ENCODE measurements at places on chromosomes 3 and 15. TPM values are rescaled to one million over a fixed set of nuclear protein-coding genes. Genes with fewer than 3 reads are reported as not detected.
A peak's percentile ranks its signal among the peaks of the same experiment; 100 is the strongest.

The HTR3E gene
- total RNA-seq: not detected

DNA sequence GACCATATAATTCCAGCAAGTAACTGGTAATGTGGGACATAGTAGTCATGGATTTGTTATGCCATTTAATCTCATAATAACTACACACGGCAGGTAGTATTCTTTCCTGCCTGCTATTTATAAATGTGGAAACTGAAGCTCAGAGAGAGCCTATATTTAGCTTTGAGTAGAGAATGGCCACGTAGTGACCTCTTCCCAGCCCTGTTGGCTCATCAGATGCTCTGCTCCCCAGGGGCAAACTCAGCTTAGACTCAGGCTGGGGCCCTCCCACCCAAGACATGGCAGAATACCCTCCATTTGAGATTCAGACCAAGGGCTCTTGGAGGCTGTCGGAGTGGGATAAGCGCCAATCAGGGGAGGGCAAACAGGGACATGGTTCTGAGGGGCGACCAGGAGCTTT lies 17.3 kb upstream of the HDAC11 start:
- H3K27me3 ChIP-seq: no peaks in the 10 kb centered on the region
- H3K4me1 ChIP-seq: no peaks in the 10 kb centered on the region
- no peak for DNase-seq

- no peak overlapping the region for H3K27ac ChIP-seq
- no peaks in the 10 kb centered on the region for H3K27me3 ChIP-seq
- no peaks in the 10 kb centered on the region for H3K4me1 ChIP-seq
- DNase-seq: no peak
- H3K36me3 ChIP-seq: no peaks in the 10 kb centered on the region
Observed at GRCh38 chr3:140497331-140497730, 180.5 kb upstream of the TRIM42 start.

DNA sequence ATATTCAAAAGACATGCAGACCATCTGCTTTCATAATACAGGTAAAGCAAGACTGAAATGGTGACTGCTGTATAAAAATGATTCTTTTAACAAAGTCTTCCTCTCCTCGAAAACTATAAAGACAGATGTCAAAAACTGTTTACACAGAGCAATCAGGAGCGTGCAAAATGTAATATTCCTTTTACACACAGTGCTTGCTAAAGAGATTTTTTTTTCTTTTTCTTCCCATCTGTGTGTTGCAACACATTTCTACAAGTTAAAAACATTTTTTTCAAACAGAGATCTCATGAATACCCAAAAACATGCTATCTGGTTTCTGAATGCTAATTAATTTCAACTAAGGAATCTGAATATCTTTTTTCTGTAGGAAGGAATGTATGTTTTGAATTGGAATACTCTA lies 22.1 kb downstream of the SATB1 start:
- H3K4me1 ChIP-seq: no peaks in the 10 kb centered on the region
- H3K4me3 ChIP-seq: no peak overlapping the region
- no peak for DNase-seq
- H3K27ac ChIP-seq: no peak overlapping the region
- H3K27me3 ChIP-seq: no peaks in the 10 kb centered on the region
- H3K36me3 ChIP-seq: no peaks in the 10 kb centered on the region

- no peaks in the 10 kb centered on the region for H3K4me1 ChIP-seq
- DNase-seq: no peak
- H3K36me3 ChIP-seq: no peaks in the 10 kb centered on the region
- no peak overlapping the region for H3K4me3 ChIP-seq
- no peaks in the 10 kb centered on the region for H3K27me3 ChIP-seq
Observed at GRCh38 chr3:71330505-71330904, 253.0 kb downstream of the FOXP1 start.

- H3K4me3 ChIP-seq: no peak overlapping the region
- H3K27ac ChIP-seq: no peak overlapping the region
- peaks cover 6% of the 10 kb centered on the region for H3K4me1 ChIP-seq
- H3K36me3 ChIP-seq: no peaks in the 10 kb centered on the region
- DNase-seq: no peak
Observed at GRCh38 chr15:93203036-93203435, 114.0 kb upstream of the RGMA start.

DNA sequence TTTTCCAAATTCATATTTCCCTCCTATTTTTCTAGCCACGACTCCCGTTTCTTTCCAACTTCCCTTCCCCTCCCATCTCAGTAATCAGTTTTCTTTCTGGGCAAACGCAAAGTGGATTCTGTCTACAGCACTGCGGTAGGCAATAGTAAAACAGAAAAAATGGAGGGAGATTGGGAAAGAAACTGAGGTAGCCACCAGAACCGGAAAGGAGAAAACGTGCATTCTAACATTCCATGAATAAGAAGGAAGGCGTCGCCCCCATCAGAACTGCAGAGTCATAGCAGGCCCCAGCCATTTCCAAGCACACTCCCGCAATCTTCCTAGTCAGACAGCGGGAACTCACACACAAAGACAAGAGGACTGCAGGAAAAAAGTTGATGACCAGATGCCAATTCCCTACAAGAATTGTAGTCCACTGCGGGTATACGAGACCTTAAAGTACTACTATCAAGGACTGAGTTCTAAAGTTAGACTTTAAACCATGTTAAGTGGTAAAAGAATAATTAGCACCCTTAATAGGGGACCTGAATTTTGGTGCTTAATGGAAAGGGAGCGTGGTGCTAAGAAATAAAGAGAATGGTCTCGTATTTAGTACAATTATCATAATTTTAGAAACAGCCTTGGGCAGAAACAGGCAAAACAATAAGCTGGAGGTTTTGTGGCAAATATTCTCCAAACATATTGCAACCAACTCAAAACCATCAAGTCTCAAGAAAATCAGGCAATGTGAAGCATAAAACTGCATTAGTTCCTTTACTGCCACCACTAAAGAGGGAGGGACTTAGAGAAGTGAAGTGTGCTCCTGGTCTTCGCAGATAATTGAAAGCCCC lies 1.4 kb downstream of the PFN2 start:
- peak overlapping the region; percentile 85 for H3K4me3 ChIP-seq
- no peaks in the 10 kb centered on the region for H3K4me1 ChIP-seq
- no peaks in the 10 kb centered on the region for H3K27me3 ChIP-seq
- H3K36me3 ChIP-seq: no peaks in the 10 kb centered on the region
- peak overlapping the region; percentile 91 for H3K27ac ChIP-seq
- DNase-seq: peak; percentile 74

GRCh38 chr3:100982710-100983109 lies 10.5 kb downstream of the ABI3BP start:
- no peaks in the 10 kb centered on the region for H3K36me3 ChIP-seq
- no peaks in the 10 kb centered on the region for H3K27me3 ChIP-seq
- DNase-seq: peak; percentile 75
- peaks cover 7% of the 10 kb centered on the region for H3K4me1 ChIP-seq
- no peak overlapping the region for H3K4me3 ChIP-seq

GRCh38 chr15:81190922-81191507 lies 5.7 kb upstream of the IL16 start:
- no peak for DNase-seq
- no peaks in the 10 kb centered on the region for H3K36me3 ChIP-seq
- H3K4me1 ChIP-seq: no peaks in the 10 kb centered on the region
- no peak overlapping the region for H3K4me3 ChIP-seq
- peak overlapping the region; percentile 80 for H3K27ac ChIP-seq

The SPATA12 gene
- total RNA-seq: not detected

The AGBL1 gene
- total RNA-seq: not detected

The CHRNA5 gene
- total RNA-seq: 0.22 TPM

The ST8SIA2 gene
- 0.37 TPM for total RNA-seq

DNA sequence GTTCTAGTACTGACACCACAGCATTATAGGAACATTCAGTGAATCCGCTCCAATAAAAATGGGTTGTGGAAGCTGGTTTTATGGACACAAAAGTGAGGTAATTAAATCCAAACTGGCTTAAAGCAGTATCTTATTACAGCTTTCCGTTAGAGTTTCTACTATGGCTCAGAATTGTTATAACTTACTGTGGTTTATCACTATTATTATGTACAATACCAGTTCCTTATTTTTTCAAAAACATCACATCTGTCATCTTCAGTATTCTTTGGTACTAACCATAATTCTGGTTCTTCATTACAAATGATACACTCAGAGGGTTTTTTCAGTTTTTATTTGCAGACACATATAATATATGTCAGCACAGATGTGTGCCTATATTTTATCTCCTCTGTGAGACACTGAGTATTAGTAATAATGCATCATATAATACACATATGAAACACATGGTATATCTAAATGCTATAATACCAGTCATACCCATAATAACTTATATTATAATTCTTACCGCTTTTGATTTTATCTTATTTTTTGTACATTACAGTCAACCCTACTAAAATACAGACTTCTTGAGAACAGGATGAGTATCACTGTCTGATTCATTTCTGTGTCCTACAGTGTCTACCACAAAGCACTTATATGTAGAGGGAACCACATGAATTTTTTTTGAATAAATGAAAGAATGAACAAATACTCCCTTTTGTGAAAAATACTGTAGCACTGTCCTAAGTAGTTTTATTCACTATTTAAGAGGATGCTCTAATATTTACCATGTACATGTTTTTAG lies 39.0 kb downstream of the CMSS1 start:
- no peak overlapping the region for H3K27ac ChIP-seq
- DNase-seq: no peak
- no peak overlapping the region for H3K4me3 ChIP-seq
- no peaks in the 10 kb centered on the region for H3K27me3 ChIP-seq
- H3K36me3 ChIP-seq: peaks cover 30% of the 10 kb centered on the region

GRCh38 chr15:68868296-68868695 lies 47.6 kb upstream of the ANP32A start:
- no peaks in the 10 kb centered on the region for H3K4me1 ChIP-seq
- H3K4me3 ChIP-seq: no peak overlapping the region
- no peak for DNase-seq
- H3K27ac ChIP-seq: no peak overlapping the region

GRCh38 chr15:77715051-77715450 lies 82.3 kb upstream of the LINGO1 start:
- H3K27ac ChIP-seq: no peak overlapping the region
- no peaks in the 10 kb centered on the region for H3K36me3 ChIP-seq
- no peaks in the 10 kb centered on the region for H3K4me1 ChIP-seq
- no peak for DNase-seq
- no peak overlapping the region for H3K4me3 ChIP-seq

The GOLGA8R gene
- 2.6 TPM for total RNA-seq

GRCh38 chr3:126124896-126125295 lies 41.0 kb upstream of the SLC41A3 start:
- no peak for DNase-seq
- H3K36me3 ChIP-seq: no peaks in the 10 kb centered on the region
- no peaks in the 10 kb centered on the region for H3K4me1 ChIP-seq
- no peak overlapping the region for H3K4me3 ChIP-seq
- no peak overlapping the region for H3K27ac ChIP-seq
- H3K27me3 ChIP-seq: no peaks in the 10 kb centered on the region

DNA sequence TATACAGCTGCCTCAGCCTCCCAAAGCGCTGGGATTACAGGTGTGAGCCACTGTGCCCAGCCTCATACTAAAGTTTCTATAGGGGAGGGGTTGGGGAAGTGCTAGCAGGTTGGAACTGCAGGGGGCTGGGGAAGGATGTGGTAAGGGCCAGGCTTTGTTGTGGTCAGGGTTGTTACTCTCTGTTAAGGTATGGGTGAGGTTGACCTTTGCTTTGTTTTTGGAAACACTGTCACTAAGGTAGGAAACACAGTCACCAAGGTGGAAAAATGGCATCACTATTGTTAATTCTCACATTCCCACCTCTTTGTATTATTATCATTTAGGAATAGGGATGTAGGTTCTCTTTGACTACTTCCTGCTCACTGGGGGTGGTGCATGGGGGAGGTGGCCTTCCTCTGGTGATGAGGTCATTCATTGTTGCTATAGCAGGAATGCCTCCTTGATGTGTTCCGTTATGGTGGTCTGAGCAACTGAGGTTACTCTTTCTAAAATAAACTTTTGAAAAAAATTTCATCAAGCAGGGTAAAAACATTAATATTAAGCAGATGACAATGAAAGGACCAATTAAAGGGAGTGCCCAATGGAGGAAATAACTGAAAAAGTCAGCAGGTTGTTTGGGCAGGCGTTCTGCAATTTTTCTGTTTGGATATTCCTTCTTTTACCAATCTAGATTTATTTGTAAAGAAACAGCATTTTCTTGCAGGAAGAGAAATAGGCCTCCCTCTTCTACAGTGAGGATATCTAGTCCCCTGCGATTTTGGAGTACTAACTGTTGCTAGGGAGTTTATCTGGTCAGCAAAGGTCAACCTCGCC lies 150.5 kb downstream of the WDR76 start:
- no peak overlapping the region for H3K27ac ChIP-seq
- no peak for DNase-seq
- no peaks in the 10 kb centered on the region for H3K4me1 ChIP-seq
- no peaks in the 10 kb centered on the region for H3K27me3 ChIP-seq

GRCh38 chr3:132522353-132522752 lies 74.7 kb upstream of the ACKR4 start:
- H3K36me3 ChIP-seq: peaks cover 46% of the 10 kb centered on the region
- no peaks in the 10 kb centered on the region for H3K27me3 ChIP-seq
- H3K4me3 ChIP-seq: no peak overlapping the region
- no peak for DNase-seq
- H3K4me1 ChIP-seq: no peaks in the 10 kb centered on the region
- no peak overlapping the region for H3K27ac ChIP-seq

The FAM3D gene
- not detected for total RNA-seq

- no peak overlapping the region for H3K4me3 ChIP-seq
- DNase-seq: no peak
- H3K36me3 ChIP-seq: no peaks in the 10 kb centered on the region
- H3K27me3 ChIP-seq: no peaks in the 10 kb centered on the region
Observed at GRCh38 chr3:146972726-146973125, 367.6 kb upstream of the PLSCR5 start.

The STRIT1 gene
- not detected for total RNA-seq

GRCh38 chr3:30277494-30277893 lies 328.9 kb upstream of the TGFBR2 start:
- no peaks in the 10 kb centered on the region for H3K36me3 ChIP-seq
- no peak for DNase-seq
- no peak overlapping the region for H3K4me3 ChIP-seq

DNA sequence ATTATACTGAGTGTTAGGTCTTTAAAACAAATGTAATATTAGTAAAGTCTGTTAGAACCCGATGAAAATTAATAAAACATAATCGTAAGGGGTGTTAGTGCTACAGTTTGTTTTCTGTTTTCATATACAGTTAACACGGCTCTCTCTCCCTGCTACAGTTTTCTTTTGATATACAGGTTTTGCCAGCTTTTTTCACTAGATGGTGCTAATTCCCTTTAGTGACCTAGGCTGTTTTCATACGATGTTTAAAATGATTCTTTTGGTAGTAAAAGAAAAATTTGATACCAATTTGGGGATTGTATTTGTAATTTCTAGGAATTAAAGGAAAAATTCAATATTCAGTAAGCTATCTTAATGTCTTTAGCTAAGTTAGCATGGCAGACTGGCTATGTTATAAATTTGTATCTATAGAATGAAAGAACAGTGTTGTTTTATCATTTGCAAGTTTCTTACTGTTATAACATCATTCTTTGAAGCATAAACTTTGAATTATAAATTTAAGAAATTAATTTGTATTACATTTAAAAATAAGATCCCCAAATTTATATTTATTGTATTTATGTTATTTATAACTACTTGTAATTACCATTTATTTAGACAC lies 11.5 kb downstream of the APH1B start:
- H3K27me3 ChIP-seq: no peaks in the 10 kb centered on the region
- H3K4me1 ChIP-seq: peaks cover 15% of the 10 kb centered on the region
- H3K27ac ChIP-seq: no peak overlapping the region
- DNase-seq: no peak
- H3K36me3 ChIP-seq: peaks cover 5% of the 10 kb centered on the region
- H3K4me3 ChIP-seq: no peak overlapping the region

- H3K27ac ChIP-seq: no peak overlapping the region
- H3K27me3 ChIP-seq: no peaks in the 10 kb centered on the region
- H3K4me3 ChIP-seq: no peak overlapping the region
- peaks cover 47% of the 10 kb centered on the region for H3K4me1 ChIP-seq
- DNase-seq: no peak
- H3K36me3 ChIP-seq: no peaks in the 10 kb centered on the region
Observed at GRCh38 chr15:85452436-85452835, 72.0 kb downstream of the AKAP13 start.

All from right atrium auricular region (tissue), 2 donors.